ENCODE measurements at places on chromosomes 1 and 21.

DNA sequence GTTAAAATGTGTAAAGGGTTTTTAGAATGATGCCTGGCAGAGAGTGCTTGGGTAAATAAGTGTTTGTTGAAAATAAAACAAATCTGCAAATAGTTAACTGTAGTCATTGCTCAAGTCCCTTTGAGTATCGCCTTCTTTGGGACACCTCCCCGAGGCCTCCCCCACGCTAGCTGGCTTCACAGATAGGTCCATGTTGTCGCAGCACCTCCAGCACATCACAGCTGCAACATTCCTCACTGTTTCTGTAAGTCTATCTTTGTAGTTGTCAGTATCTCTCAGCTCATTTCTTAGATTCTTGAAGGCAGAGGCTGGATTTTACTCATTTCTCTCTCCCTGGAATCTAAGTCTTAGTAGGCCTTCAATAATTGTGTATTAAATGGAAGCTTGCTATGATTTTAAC is 1.6 kb upstream of the STUM start:
- no peak for DNase-seq

DNA sequence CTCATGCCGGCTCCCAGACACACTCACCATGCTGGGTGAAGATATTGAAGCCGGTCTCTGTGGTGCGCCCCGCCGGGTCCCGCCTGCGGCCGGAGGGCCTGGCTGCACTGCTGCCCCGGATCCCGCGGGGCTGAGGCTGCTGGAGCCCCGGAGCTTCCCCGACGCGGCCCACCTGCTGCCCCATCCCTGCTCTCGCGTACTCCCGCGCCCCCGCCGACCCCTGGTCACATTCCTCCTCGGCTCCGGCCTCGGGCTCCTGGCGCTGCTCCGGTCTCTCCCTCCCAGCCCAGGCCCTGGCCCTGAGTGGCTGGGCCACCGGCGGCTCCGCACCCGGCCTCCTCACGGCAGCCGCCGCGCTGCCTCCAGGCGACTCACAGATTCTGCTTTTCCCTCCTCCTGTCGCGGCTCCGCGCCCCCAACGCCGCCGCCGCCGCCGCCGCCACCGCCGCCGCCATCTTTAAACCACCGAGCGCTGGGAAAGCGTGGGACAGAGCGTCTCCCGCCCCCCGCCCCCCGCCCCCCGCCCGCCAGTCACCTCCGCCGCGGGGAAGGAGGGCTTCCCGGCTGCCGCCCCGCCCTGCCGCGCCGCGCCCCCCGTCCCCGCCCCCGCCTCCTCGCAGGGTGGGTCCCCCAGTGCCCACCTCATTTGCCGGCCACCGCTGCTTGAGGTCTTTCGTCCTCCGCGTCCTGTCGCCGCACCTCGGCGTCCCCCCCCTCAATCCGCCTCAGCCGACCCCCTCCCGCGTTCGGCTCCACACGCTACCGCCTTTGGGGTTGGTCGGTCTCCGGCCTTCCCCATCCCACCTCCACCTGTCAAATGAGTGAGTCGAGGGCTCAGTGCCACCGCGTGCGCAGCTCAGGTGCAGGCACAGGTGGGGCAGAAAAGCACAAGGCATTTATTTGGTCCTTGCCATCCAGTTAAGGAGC is at the start of gene ABL2:
Gene ABL2, minus strand, starts transcription at position 464 of the 927 bp plus-strand sequence. Its CDS starts 280 bp downstream, at position 184.
- peak; percentile 84 for DNase-seq

- peak; percentile 38 for DNase-seq
These were observed 28.2 kb downstream of the STPG1 start for GRCh38 chr1:24385160-24385940.

- no peak for DNase-seq
These were observed 671.4 kb upstream of the ADGRL2 start for GRCh38 chr1:81129366-81129765.

GRCh38 chr21:45281411-45282282 is 6.0 kb downstream of the POFUT2 start:
- no peak for DNase-seq

DNA sequence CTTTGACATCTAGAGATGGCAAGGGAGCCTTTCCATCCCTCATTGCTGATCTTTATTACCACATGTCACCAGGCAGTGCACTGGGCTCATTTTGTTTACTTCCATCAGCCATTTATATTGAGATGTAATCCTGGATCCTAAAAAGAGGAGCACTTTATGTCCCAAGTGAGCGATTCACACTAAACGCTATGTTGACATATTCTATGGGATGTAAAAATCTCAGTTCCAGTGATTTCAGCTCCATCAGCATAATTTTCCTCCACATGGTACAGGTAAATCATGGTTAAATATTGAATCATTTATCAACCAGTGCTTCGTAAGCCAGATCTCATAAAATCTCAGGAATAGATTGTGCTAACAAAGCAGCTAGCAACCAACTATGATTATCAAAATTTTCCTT is 634.8 kb upstream of the PLXNA2 start:
- no peak for DNase-seq

DNA sequence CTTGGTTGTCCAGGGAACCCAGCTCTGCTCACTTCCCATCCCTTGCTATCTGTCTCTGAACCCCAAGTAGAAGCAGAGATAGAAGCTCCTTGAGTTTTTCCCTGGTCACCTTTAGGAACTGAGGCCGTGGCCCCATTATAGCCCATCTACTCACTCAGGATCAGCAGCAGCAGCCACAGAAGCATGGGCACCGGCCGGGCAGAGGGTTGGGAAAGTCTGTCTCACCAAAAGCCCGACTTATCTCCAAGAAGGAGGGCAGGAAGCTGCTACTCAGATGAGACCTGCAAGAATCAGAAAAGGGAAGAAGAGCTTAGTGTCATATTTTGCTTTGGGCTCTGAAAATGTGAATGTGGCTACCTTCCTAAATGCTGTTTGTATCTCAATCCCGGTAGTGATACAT is 264 bp downstream of the FCRL3 start:
- DNase-seq, result no peak

- DNase-seq, result peak; percentile 93
These were observed 529 bp upstream of the PRMT2 start for GRCh38 chr21:46634966-46635323.

- DNase-seq, result no peak
These were observed 32.9 kb downstream of the RASAL2 start for GRCh38 chr1:178126741-178127185.

GRCh38 chr1:101452825-101453224 is 216.0 kb downstream of the S1PR1 start:
- DNase-seq, result no peak

DNA sequence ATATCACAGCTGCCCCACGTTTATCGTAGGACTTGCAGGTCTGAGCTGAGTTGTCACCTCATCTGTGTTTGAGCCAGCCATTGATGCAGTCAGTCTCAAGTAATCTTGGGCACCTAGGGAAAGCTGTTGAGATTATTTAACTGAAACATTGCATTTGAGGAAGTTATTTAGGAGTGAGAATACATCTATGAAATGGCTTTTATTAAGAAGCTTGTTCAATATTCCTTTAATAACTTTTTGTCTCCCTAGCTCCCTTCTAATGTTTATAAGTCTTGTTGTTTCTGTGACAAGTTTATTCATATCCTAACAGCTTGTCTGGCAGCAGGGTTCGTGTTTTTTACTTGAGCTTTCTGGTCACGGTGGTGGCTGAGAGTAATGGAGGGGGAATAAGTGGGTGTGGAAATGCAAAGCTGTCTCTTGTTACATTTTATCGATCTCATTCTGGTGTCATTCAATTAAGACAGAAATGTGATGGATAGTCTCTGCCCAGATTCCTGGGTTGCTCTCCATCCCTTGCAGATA is 555.9 kb downstream of the USP25 start:
- no peak for DNase-seq

DNA sequence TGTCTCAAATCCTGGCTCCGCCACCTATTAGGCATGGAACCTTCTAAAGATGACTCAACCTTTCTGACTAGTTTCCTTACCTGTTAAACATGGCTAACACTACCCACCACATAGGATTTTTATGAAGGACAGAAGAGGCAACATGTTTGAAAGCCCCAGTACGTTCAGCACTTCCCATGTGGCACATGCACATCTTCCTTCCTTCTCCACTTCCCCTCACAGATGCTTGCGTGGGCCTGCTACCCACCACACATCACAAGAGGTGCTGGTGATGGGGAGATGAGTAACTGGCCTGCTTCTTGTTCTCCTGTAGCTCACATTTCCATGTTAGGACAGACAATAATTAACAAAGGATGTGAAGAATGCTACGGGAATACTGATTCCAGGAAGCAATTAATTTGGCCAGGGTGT is 7.1 kb downstream of the ZBTB21 start:
- DNase-seq, result no peak

DNA sequence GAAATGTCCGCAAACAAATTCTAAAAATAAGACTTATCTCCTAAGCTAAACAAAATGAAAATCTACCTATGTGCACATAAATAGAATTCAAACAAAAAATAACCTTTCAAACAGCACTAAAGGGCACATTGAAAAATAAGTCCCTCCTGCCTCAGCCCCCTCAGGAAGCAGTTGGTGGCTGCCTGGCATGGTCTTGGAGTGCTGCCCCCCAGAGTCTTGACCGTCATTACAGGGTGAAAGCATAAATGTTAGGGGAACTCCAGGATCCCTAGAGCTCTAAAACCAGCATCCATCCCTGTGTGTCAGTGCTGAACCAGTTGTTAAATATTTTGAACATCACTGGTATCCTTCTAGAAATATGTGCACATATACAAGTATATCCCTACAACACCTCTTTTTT is 6.5 kb upstream of the NPL start:
- DNase-seq, result peak; percentile 18

DNA sequence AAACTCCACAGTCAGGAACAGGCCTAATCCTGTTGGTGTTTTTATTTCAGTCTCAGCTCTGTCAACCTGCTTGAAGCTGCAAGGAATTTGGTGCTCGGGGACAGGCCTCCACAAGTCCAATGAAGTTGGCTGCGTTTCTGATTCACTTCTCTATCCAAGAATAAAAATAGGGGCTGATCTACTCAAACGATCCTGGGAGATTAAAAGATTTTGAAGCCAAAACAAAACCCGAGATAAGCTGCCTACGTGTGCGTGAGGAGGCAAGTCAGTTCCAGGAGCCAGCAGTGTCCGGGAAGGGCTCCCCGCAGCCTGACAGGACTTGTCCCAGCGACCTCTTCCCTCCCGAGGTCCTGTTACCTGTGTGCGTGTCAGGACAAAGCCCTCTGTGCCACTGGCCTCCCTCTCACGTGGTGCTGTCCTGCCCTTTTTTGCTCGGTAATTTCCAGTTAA is 98.0 kb downstream of the ETS2 start:
- DNase-seq, result no peak

DNA sequence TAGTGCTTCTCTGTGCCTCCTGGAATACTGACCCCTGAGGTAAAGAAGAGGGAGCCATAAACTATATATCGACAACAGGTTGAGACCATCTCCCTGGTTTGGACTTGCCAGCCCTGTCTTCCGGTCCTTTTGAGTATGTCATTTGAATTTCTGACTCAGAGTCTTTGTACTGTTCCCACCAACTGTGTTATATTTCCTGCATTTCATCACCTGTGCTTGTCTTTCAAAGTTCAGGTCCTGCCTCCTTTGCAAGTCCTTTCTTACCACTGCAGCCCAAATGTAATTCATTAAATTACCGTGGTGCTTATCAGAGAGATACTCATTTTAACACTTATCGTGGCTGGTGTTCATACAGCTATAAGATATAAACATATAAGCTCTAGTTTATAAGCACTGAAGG is 10.7 kb downstream of the AK5 start:
- no peak for DNase-seq

DNA sequence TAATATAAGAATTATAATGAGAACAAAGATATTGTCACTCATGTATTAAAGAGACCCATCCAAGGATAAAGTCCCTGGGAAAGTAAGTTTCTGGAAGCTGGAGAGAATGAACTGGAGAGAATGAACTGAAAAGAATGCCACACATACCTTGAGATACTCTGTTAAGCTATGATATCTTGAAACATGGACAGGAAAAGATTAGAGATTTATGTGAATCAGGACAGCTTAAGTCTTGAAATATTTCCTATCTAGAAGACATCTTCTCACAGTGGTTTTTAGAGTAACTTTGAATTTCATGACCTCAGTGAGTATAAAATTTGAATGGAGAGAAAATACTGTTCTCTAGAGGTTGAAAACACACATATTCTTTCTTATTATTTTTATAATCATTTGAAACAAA is 201.3 kb upstream of the HMCN1 start:
- DNase-seq, result no peak

DNA sequence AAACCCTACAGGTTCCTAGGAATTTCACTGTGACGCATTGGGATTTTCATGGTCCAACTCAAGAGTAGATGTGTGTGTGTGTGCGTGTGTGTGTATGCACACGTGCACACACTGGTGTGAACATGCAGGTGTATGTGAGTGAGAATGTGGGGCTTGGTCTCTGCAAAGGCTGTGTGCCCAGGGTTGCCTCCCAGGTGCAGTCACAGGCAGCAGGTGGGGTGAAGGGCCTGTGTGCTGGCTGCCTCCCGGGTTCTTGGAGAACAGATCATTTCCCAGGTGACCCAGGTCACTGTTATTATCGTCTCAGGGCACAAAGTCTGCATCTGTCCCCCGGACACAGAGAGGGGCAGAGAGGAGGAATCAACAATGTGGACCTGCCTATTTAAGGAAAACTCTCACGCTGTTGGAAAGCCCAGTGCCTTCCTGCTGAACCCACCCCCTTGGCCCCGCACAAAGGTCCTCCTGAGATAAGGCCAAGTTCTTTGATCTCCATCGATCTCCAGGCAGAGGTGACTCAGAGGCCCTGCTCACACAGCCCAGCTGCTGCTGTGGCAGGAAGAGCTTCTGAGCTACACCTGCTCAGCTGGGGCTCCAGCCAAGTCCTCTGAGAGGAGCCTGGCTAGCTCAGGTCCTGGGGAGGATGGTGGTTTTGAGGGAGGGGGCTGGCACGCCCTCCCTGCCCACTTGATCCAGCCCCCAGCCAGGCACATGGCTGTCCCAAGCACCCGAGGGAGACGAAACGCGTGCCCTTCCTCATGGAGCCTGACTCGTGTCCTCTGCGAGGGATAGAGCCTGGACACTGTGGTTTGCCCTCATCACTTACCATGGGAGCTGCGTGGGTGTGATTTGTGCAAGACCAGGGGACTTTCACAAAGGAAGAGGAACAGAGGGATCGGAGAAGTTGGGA is 134.0 kb upstream of the ARHGEF16 start:
- DNase-seq, result peak; percentile 84

DNA sequence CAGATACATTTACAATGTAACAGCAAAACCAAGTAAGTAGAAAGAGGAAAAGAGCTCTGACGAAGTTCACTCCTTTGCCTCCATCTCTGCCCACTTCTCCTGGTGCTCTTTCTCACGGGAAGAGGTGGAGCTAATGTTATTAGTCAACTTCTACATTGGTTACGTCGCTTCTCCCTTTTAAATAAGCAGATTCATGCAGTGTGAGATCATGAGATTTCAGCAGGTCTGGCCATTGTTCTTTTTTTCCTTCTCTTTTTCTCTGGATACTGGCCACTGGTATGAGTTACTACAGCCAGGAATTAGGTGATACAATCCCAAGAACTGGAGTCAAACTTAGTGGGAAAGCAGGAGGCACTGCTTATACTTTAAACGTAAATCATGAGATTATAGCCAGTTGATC is 207.1 kb downstream of the AKT3 start:
- DNase-seq, result no peak

DNA sequence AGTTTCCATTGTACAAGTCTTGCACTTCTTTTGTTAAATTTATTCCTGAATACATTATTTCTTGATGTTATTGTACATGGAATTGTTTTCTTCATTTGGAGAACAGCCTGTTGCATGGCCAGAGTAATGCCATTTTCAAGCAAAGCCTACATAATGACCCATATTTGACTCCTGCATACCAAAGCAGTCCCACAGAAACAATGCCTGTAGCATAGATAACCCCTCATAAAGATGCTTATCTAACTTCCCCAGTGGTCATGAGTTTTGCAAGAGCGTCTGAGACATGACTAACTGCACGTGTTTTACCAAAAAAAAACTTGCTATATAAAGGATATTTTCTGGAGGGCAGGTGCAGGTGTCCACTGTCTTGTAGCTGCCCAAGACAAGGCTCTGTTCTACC is 30.3 kb upstream of the RLF start:
- peak; percentile 94 for DNase-seq
